Fibroblast of skin of right quadriceps (primary cell): ENCODE measurements at places on chromosomes 6 and 20.

- peak; percentile 89 for DNase-seq
These were observed 116.0 kb downstream of the CRYBG1 start for GRCh38 chr6:106476331-106477105.

DNA sequence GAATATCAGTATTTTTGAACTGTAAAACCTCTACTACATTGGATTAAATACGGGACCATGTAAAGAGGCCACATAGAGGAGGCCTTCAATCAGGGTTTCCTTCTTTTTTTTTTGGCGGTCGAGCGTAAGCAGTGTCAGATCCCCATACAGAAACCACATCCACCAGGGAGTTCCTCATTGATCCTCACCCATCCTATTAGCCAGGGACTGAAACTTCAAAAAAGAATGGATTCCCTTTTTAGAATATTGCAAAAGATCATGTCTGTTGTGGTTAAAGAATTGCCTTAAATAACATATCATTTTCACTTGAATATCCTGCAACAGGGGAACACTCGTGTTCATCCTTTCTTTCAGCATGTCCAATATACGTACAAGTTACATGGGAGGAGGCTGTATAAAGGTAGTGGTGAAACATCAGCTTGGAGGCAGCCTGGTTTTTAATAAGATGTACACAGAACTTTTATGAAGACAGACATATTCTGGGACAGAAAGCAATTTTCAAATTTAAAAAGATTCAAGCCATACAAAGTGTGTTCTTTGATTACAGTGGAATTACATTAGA lies 96.1 kb downstream of the PPP1R14C start:
- no peak for DNase-seq

- no peak for DNase-seq
These were observed 162.1 kb upstream of the ZNF337 start for GRCh38 chr20:25858495-25859425.

GRCh38 chr20:53263554-53264438 lies 291.6 kb downstream of the TSHZ2 start:
- DNase-seq, result no peak

DNA sequence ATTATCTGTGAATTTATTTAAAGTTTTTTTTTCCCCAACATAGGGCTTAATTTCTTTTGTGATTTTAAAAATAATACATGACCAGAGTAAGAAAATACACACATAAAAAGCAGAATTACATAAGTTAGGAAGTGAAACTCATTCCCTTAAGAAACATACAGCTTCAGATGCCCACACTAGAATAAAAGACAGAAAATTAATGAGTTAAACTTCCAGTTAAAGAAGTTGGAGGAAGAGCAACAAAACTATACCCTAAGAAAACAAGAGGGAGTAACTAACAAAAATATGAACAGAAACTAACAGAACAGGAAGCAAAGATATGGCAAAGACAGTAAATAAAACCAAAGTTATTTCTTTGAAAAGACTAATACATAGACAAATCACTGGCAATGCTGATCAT lies 107.6 kb upstream of the CEP85L start:
- DNase-seq, result no peak

GRCh38 chr20:23614163-23614562 lies 8.4 kb upstream of the CST9 start:
- no peak for DNase-seq

DNA sequence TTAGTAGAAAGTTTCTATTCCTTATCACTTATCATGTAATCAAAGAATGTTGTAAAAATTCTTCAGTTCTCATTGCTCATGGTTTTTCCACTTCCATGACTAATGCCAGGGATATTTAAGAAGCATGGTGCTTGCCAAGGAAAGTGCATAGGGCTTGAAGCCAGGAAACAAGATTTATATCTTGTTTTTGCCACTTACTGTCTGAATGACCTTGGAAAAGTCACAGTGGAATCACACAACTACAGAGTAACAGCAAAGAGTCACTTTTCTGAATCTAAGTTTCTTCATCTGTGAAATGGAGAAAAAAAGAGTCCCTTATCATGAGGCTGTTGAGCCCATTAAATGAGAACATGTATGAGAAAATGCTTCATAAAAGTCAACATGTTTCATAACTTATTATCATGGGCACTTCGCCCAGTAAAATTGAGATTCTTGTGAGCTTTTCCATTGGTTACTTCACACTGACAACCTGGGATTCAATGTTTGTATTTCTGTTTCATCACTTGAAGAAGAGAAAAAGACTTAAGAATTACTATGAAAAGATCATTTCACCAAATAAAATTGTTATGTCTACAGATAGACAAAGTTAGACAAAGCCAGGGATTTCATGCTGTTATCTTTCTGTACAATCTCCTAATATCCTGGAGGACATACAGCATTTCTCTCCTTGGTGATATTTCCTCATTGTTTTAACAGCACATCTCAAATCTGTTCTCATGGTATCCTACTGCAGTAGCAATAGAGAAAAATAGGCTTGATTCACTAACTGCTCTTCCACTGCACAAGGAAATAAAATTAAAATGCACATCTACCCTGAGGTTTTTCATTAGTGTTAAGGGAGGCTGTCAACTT lies 7.6 kb upstream of the BMP5 start:
- peak; percentile 80 for DNase-seq

GRCh38 chr6:3316331-3316730 lies 57.6 kb downstream of the PSMG4 start:
- no peak for DNase-seq

GRCh38 chr6:74969591-74970267 lies 236.1 kb downstream of the COL12A1 start:
- peak; percentile 2 for DNase-seq
